Stimulated activated CD8-positive, alpha-beta memory T cell treated with anti-CD3 and anti-CD28 coated beads, Interleukin-2, amount 100 ng/mL, for 48 hours (primary cell): ENCODE measurements at places on chromosomes 7 and 10.

DNA sequence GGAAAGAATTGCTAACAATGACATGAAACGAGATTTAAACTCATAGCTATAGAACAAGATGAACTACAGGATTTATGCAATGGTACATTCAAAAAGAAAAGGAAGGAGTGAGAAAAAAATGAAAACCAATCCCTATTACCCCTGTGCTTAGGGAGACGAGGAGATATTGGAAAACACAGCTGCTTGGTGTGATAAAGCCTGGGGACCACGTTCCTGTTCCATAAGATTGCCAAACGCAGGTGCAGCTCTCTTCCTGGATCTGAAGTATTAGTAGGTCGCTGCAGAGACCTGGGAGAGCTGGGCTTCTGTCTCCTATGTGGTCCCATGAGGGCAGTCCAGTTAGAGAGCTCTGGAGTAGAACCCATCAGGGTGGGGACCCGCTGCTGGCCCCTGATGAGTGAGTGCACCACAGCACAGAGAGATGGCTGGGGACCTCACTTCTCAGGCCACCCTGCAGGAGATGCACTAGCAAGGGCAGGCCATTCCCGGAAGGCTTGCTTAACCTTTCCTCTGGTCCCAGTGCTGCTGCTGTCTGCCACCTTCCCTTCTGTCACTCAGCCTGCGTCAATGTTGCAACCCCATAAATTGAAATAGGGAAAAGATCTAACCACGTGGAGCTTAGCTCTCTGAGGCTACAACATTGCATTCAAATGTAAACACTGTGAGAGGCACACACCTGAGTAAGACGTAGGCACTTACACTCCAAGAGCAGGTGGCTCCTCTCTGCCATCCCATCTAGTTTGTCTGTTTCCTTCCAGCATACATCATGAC is 57.9 kb downstream of the MTPN start:
- DNase-seq: no peak

DNA sequence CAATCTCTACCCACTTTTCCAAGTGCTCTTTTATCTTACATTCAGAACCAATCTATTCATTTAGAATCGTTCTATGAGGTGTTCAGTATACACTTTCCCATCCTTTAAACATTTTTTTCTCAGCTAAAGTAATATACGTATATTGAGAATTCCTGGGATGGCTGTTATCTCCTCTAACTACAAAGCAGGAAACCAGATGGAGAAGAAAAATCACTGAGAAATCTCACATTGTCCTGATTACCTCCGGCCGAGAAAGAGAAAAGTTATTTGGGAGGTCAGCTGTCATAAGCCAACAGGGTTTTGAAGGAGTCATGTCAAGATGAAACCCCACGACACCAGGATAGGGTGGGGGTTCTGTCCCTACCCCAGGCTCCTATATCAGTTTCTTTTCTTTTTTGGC is 99.2 kb upstream of the KDM7A start:
- DNase-seq: no peak

DNA sequence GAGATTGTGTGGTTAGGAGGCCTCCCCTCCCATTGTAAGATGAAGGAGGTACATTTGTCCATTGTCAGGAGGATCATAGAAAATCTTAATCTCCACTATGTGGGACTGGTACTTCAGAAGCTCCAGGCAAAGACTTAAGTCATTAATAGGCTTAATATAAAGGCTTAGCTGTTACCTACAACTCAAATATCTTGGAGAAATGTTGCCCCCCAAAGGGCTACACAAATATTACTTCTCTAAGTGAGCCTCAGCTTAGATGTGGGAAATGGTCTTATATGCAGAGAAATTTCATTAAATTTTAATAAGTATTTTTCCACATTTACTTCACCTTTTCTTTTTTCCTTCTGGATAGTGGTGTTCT is 27.2 kb downstream of the TAS2R41 start:
- no peak for DNase-seq

GRCh38 chr7:80699721-80700256 is 61.3 kb downstream of the CD36 start:
- DNase-seq: no peak

DNA sequence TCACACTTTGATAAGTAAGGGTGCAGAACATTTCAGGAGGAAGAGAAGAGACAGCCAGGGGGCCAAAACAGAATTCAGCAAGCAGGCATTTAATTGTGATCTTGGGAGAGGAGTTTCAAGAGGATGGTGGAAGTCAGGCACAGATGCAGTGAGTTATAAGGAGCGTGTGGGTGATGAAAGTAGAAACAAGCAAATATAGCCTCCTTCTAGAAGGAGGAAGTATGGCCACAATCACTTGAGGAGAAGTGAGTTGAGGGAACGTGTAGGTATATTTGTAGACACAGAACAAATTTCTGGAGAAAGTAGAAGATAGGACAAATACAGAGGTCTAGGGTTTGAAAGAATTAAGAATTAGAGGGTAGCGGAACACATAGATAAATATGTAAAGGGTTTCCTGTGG is 165.8 kb downstream of the CACNB2 start:
- DNase-seq: no peak

GRCh38 chr7:47778153-47778661 is 170.1 kb downstream of the PKD1L1 start:
- no peak for DNase-seq

DNA sequence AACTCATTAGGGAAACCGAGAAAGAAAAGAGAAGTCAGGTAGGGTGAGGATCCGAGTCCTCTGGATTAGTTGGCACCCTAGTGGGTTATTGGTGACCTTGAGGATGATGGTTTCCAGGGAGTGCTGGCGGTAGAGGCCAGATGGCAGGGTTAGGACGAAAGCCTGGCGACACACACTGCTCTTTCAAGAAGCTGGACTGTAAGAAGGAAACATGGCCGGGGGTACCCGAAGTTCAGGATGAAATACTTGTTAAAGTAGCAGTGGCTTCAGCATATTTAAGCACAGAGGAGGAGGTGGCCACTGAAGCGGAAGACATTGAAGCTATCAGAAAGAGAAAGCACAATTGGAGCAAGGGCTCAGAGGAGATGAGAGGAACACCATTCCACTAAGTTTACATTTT is 224.6 kb downstream of the RELN start:
- no peak for DNase-seq

DNA sequence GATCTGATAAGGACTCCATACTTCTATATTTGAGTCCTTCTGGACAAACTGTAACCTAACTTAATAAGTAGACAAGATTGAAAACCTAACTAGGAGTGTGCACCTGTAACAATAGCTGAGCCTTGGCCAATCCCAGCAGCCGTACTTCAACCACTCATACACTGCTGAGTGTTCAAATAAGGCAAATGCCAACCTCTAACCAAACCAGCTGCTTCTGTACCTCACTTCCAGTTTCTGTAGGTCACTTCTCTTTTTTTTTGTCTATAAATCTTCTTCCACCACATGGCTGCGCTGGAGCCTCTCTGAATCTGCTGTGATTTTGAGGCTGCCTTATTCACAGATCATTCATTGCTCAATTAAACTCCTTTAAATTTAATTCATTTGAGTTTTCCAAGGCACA is 753.2 kb downstream of the DNAJB9 start:
- DNase-seq: no peak

- DNase-seq: no peak
Measured at GRCh38 chr10:62306663-62307062, 38.0 kb upstream of the RTKN2 start.

GRCh38 chr10:46239993-46240683 is 46.7 kb upstream of the ANTXRL start:
- no peak for DNase-seq

DNA sequence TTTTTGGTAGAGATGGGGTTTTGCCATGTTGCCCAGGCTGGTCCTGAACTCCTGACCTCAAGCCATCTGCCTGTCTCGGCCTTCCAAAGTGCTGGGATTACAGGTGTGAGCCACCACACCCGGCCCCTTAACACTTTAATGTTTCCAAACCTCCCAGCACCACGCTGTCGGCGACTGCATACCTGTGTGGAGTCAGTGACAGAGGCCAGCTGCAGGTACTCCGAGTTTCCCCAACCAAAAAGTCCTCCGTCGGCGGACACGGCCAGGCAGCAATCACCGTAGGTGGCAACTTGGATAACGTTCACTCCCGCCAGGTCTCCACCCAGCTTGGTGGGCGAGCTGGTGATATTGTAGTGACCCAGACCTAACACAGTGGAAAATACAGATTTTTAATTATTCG is 15.2 kb downstream of the RCC1L start:
- DNase-seq: no peak

DNA sequence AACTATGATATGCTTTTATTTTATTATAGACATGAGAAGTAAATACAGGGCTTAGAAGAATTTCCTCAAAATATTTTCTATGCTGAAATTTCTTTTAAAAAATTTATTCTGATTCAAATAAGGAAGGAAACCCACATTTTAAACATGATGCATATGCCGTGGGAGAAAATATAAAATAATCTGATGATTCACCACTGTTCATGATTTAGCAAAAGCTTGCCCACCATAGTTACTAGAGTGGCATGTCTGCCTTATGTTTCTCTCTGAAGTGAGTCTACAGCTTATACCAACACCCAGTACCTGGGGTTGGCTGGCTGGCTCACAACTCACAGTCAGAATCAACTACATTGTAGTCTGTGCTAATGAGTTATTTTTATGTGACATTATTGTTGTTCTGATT is 102.0 kb downstream of the GNAI1 start:
- DNase-seq: no peak

DNA sequence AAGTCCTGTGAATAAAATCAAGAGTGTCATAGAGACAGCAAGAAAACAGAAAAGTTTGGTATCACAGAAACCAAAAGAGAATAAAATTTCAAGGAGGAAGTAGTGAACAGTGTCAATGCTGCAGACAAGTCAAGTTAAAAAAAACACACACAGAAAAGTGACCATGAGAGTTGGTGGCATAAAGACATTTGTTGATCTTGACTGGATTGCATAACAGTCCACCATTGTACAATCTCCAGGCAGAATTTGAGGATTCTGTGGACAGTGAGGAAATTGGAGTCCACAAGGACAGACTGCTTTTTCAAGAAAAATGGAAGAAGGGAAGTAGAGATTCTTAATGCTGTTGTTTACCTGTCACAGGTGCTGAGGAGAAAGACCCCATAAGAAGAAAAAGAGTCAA is 412.5 kb downstream of the PLXDC2 start:
- DNase-seq: no peak

- no peak for DNase-seq
Measured at GRCh38 chr10:987620-987869, 689 bp upstream of the GTPBP4 start.

- DNase-seq: no peak
Measured at GRCh38 chr10:98326621-98327027, 58.6 kb upstream of the LOXL4 start.

- no peak for DNase-seq
Measured at GRCh38 chr7:99822731-99823718, 4.8 kb upstream of the CYP3A43 start.

GRCh38 chr10:52071814-52072213 is 242.3 kb upstream of the DKK1 start:
- no peak for DNase-seq

- no peak for DNase-seq
Measured at GRCh38 chr10:5484205-5484604, 15.2 kb downstream of the CALML5 start.

- no peak for DNase-seq
Measured at GRCh38 chr7:35555934-35556333, 139.0 kb downstream of the HERPUD2 start.

DNA sequence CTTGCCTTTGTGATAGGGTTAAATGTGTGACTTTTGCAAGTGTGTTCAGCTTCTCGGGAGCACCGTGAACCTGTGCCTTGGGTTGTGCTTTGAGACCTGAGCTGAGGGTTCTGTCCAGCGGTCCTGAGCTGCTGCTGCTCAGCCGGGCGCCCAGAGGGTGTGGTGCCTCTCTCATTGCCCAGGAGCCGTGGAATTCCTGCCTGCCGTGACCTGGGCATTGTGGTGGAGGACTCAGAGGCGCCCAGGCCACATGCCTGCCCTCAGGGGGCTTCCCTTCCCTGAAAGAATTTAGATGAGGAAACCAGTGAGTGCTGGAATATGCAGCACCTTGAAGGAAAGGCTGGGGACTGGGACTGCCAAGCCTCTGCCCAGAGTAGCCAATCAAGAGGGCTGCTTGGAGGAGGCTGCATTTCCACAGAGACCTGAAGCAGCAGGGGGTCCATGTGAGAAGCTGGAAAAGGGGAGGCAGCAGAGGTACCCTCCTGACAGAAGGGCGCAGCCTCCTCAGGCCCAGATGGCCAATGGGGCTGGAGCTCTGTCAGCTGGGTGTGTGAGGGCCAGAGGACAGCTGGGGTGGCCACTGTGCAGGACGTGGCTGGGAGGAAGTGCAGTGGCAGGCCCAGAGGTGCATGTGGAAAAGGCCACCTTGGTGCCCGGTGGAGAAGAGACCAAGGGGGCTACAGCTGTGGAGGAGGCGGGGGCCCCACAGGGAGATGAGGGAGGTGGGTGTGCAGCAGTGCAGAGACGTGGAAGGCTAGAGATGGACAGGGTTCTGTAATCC is 107.3 kb downstream of the NKX6-2 start:
- DNase-seq: no peak
